ENCODE measurements at places on chromosomes 4 and X.

DNA sequence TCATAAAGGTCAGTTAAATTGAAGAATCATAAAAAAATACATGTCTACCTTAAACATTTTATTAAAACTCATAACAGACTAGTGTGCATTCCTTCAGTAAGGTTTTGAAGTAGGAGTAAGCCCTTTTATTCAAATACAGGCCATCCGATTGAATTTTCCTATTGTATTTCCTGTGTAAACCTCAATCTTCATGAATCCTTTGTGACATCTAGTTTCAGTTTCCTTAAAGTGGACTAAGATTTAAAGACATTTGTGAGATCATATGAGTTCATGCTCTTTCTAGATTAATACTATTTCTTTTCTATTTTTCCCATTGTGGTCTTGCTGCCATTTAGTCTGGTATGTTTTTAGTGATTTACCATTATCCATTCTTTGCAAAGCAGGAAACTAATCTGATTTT is 644.7 kb upstream of the BOD1L1 start:
- DNase-seq: no peak

- no peak for DNase-seq
Observed at GRCh38 chrX:10619425-10620046, 849 bp downstream of the MID1 start.

DNA sequence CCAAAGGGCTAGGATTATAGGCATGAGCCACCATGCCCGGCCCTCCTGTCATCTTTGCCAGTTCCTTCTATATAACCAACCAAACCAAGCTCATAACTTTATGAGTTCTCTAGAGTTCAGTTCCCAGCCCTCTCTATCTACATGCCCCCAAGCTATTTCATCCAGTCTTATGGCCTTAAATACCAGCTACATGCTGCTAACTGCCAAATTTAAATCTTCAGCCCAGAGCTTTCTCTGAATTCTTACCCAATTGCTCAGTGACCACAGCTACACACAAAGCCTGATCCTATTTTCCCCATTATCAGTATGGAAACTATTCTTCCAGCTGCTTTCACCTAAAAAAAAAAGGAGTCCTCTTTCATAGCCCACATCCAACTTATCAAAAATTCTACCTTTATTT is 23.1 kb downstream of the TMEM184C start:
- no peak for DNase-seq

DNA sequence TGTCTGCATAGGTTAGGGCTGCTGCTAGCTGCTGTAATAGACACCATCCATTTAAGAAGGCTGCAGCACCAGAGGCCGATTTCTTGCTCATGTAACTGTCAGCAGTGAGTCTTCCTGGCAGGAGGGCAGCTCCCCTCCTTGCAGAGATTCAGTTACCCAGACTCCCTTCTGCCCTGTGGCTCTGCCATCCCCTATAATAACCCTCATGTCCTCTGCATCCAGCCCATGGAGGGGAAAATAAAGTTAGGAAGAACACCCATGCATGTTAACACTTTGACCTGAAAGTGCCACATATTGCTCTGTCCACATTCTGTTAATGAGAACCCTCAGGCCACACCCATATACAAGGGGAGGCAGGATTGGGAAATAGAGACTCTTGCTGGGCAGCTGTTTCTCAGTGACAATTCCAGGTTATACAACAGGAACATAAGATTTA is 5.4 kb downstream of the STBD1 start:
- no peak for DNase-seq

GRCh38 chr4:75629239-75629638 is 1.1 kb downstream of the CDKL2 start:
- DNase-seq: no peak

- no peak for DNase-seq
Observed at GRCh38 chr4:129738175-129738574, 642.2 kb downstream of the C4orf33 start.

DNA sequence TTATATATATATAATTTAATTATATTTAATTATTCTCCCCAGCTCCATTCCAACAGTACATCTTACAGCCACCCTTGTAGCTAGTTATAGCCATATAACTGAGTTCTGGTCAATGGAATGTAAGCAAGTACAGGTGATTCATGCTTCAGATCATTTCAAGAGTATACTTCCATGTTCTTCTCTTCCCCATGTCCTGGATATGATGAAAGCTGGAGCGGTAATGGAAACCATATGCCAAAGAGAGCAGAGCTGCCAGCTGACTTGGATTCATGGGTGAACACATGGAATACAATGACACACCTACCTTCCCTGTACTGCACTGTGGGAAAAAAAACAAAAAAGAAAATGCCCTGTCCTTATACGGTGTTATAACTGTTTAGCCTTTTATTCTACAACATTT is 17.5 kb upstream of the CORIN start:
- DNase-seq: no peak

- DNase-seq: no peak
Observed at GRCh38 chr4:163217505-163217904, 50.8 kb upstream of the NAF1 start.

- no peak for DNase-seq
Observed at GRCh38 chr4:6532658-6533057, 42.3 kb upstream of the MAN2B2 start.

DNA sequence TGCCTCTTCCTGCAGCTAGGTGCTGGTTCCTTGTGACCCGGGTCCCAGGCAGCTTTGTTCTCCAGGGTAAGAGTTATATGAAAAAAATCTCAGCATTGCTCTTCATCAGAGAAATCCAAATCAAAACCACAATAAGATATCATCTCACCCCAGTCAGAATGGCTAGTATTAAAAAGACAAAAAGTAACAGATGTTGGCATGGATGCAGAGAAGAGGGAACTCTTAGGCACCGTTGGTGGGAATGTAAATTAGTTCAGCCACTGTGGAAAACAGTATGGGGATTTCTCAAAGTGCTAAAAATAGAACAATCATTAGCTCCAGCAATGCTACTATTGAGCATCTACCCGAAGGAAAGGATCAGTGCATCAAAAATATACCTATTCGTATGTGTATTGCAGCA is 61.5 kb downstream of the SORCS2 start:
- DNase-seq: no peak

GRCh38 chr4:71441186-71442169 is 102.7 kb downstream of the SLC4A4 start:
- DNase-seq: no peak

- DNase-seq: no peak
Observed at GRCh38 chrX:125998432-125998831, 167.7 kb downstream of the DCAF12L2 start.

- DNase-seq: no peak
Observed at GRCh38 chr4:8586671-8587468, 5.7 kb upstream of the CPZ start.

DNA sequence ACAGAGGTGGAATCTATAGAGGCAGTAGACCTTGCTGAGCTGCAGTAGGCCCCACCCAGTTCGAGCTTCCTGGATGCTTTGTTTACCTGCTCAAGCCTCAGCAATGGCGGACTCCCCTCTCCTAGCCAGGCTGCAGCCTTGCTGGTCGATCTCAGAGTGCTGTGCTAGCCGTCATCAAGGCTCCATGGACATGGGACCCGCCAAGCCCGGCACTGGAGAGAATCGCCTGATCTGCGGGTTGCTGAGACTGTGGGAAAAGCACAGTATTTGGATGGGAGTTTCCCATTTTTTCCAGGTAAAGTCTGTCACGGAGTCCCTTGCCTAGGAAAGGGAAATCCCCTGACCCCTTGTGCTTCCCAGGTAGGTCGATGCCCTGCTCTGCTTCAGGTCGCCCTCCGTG is 124.8 kb upstream of the KLF8 start:
- DNase-seq: no peak

GRCh38 chrX:15349046-15349445 is 13.7 kb upstream of the PIGA start:
- DNase-seq: peak; percentile 7

GRCh38 chr4:43243433-43244116 is 351.1 kb downstream of the GRXCR1 start:
- no peak for DNase-seq

DNA sequence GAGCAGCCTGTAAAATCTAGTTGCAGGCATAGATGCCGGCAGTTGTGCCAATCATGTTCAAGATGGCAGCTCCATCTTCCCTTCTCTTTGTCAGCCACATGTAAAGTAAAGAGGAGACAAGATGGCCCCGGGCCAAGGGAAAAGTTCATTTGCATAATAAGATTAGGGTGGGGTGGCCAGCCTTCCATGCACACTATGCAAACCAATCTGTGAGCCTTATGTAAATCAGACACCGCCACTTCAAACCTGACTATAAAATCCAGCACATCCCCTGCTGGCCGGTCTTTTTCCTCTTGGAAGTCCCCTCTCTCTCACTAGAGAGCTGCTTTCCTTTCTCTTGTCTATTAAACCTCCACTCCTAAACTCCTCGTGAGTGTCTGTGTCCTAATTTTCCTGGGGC is 78.9 kb upstream of the CBR4 start:
- DNase-seq: no peak

GRCh38 chr4:169220854-169221411 is 49.8 kb downstream of the SH3RF1 start:
- no peak for DNase-seq

- no peak for DNase-seq
Observed at GRCh38 chr4:61992351-61992750, 792.2 kb downstream of the ADGRL3 start.

- DNase-seq: no peak
Observed at GRCh38 chr4:123406872-123407271, 10.3 kb downstream of the SPRY1 start.

DNA sequence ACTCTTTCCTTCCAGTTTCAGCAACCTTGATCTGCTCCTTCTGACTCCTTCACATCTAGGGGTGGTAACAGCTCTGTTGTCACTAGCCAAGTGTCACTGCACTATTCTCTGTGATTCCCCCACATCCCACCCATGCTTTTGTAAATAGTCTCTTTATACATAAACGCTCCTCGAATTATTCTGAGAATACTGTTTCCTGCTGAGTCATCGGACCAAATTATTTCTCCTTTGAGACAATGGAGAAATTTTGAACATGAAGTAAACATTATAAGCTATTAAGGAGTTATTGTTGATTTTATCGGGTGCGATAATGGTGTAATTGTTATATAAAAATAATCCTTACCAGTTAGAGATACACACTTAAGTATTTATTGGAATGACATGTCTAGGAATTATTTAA is 245.1 kb upstream of the RPS6KA3 start:
- no peak for DNase-seq

GRCh38 chrX:10190367-10190766 is 33.6 kb downstream of the CLCN4 start:
- DNase-seq: peak; percentile 72

- no peak for DNase-seq
Observed at GRCh38 chr4:7978489-7978888, 38.8 kb upstream of the AFAP1 start.

- no peak for DNase-seq
Observed at GRCh38 chrX:71365356-71365874, 742 bp upstream of the TAF1 start.

- DNase-seq: no peak
Observed at GRCh38 chr4:18686338-18687037, 664.9 kb upstream of the LCORL start.

DNA sequence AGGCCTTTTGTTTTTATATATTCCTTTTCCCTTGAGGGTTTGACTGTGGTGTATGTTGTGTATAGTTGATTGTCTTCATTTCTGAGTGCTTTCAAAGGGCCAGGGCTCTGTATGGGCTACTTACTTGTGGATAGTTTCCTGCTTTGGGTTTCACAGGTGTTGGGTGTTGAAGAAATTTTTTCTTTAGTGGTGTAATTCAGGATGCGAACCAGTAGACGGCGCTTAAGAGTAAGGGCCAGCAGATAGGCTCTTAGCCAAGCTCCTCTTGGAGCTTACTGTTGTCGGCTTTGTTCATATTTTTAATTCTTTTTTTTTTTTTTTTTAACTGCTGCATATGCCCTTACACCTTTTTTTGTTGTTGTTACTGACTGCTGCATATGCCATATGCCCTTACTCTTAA is 276.3 kb upstream of the GALNT7 start:
- no peak for DNase-seq

GRCh38 chr4:6019316-6020263 is 1.4 kb upstream of the C4orf50 start:
- DNase-seq: peak; percentile 51

GRCh38 chr4:20995610-20996009 is 295.4 kb downstream of the PACRGL start:
- no peak for DNase-seq

DNA sequence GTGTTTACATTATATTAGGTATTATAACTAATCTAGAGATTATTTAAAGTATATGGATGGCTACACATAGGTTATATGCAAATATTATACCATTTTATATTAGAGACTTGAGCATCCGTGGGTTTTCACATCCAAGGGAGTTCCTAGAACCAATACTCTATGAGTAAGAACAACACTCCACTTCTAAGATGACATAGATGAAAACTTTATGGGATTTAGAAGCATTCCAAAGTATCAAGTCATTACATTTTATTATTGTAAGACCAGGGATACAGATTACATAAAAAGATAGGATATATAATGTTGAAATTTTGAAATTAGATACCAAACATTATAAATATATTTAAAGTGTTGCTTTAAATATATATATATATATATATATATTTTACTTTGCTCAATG is 207.0 kb downstream of the NAP1L3 start:
- DNase-seq: no peak

DNA sequence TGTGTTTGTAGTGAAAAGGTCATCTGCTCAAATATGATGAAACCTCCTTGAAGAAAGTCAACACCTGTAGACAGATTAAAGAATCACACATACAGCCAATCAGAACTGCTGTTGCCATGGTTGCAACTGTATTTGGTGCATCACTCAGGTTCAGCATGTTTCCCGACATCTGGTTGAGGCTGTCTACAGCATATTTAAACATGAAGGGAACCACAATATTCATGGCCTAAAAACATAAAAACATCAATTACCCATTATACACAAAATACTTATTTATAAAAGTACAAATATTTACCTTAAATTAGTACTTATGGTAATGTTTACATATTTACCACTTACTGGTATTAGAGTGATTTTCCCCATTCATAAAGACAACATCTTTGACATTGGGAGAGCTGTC is 79.7 kb downstream of the ABCB7 start:
- DNase-seq: no peak

DNA sequence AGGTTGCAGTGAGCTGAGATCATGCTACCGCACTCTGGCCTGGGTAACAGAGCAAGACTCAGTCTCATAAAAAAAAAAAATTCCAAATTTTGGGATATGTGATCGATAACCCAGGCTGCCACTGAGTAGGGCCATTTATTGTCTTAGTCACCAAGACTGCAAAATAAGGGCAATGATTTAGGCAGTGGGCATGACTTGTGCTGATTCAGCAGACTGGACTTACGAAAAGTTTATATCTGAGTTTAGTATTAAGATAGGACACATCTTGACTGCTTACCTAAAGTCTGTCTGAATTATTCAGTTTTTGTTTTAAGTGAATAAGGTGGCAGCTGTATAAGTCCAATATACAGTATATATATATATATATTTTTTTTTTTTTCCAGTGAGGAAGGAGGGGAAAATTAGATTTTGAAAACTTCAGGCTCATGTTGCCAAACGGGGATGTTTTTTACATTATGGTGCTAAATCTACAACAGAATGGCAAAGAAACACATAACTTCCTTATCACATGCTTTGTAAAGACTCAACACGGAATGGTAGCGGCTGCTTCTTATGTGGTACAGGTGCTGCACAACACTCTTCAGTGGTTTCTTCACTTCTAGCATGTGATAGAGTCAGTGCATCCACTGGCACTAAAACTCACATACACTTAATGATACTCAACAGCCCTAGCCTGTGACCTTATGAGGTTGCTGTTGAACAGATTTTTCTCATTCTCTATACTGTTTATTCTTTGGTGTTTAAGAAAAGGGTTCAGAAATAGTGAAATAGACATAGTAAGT is 6.5 kb downstream of the TEX13D start:
- DNase-seq: no peak
